ENCODE measurements at places on chromosomes 5 and 9.

DNA sequence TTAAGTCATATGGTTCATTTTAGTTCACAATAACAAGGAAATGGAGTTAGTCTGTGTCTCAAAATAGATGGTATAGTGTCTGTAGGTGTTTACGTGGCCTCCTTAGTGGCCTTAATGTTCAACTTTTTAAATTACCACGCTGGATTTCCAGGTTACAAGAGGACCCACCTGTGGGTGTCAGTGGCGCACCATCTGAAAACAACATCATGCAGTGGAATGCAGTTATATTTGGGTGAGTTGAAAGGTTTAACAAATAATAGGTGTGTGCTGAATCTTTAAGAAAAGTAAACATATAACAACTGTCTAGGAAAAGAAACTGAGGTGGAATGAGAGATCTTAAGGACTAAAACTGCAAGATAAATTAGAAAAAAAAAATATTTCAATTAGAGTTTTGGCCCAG, 2.9 kb downstream of the UBE2B start:
- no peak for DNase-seq

GRCh38 chr5:139061274-139061673, 136.9 kb downstream of the SIL1 start:
- DNase-seq: no peak

- no peak for DNase-seq
These were observed 802 bp downstream of the SPIN1 start for GRCh38 chr9:88388886-88389605.

- no peak for DNase-seq
These were observed 18.4 kb upstream of the TTC1 start for GRCh38 chr5:159990506-159990905.

DNA sequence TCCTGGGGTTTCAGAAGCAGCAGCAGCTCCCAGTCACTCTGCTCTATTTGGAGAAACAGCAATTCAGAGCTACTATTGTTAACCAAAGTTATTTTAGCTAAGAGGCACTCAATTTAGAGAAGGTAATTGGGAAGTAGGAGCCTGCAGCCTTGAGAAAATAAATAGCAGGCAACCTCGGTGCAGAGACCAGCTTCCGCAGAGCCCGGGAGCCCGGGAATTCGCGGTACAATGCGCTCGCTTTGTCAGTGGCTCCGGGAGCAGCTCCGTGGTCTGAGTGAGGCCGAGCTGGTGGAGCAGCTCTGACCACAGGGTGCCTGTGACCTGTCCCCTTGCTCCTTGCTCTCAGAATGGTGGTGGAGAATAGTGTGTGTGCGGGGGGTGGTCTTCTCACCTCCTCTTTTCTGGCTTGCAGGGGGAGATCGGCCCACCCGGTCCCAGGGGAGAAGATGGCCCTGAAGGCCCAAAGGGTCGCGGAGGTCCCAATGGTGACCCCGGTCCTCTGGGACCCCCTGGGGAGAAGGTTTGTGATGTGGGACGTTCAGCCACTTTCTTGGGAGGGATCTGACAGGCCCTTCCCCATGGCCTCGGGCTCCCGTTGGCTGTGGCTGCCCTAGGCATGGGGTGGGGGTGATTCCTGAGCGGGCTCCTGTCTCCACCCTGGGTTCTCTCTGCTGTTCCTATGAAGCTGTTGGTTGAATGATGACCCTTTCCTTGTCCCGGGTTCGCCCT, 95.9 kb upstream of the FCN2 start:
- DNase-seq: no peak

DNA sequence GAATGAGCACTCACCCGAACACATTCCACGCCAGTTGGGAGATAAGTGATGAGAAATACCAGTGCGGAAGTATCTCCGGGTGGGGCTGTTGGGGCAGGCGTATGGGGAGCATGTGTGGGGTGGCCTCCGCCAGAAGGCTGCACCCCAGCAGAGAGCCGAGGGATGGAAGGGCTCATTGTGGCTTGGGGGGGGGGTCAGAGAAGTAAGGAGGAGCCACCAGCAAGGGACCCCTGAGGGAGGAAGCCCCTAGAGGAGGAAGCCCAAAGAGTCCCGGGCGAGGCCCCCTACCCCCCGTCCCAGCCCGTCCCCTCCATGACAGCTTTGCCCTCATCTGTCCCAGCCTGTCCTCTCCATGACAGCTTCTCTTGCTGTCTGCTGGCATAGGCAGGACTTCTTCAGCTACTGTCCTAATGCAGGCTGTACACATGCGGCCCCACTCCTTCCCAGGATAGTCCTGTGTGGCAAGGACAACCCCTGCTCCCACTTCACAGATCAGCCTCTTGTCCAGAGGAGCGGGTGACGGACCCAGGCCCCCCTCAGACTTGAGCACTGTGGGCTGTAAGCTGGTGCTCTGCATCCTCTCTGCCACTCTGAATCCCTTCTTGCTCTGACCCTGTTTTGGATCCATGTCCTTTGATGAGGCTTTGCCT, 239.6 kb downstream of the CACNA1B start:
- no peak for DNase-seq

- DNase-seq: no peak
These were observed 11.3 kb upstream of the ADRB2 start for GRCh38 chr5:148815086-148815485.

DNA sequence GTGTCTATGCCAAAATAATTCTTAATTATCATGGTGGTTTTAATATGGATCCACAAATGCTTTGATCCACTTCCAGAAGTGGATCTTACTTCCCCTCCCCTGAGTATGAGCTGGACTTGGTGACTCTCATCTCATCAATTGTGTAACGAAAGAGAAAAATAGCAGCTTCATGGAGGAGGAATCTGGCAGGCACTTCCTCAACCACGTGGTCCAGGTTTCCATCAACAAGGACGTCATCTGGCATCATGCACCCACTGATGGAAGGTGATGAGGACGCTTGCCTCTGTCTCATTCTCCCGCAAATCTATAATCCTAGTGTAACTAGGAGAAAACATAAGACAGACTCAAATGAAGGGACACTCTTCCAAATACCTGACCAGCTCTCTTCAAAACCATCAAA, 54.6 kb upstream of the S1PR3 start:
- no peak for DNase-seq

DNA sequence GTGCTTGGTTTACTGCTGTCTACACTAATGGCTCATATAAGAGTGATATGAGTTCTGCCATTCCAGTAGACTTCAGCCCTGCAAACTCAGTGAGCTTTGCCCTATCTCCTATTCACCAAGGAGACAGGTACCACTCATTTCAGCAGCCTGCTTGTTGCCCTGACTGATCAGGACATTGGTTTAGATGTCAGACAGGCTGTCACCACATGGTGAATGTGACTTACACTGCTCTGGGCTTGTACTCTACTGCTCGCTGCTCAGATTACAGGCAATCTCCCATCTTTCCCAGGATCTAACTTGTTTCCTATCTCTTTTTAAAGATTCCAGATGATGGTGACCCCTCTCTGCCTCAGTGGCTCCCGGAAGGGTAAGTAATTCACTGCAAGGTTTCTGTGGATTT, 123.3 kb upstream of the RUSC2 start:
- no peak for DNase-seq

DNA sequence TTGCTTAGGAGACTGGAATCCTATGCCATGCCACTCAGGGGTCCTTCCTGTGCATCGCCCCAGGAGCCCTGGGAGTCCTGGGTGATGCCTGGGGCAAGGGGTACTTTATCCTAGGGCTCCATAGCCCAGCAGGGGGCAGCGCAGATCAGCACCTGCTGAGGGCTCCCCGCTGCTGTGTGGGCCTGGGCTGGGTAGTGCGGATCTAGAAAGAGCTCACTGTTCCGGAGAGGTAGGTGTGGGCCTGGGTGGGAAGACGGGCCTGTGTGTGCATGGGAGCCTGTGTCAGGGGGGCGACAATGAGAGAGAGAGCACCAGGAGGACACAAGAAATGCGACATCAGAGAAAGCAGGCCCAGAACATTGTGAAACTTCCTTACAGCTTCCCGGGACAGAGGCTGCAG, 11.4 kb upstream of the DAB2IP start:
- DNase-seq: no peak

DNA sequence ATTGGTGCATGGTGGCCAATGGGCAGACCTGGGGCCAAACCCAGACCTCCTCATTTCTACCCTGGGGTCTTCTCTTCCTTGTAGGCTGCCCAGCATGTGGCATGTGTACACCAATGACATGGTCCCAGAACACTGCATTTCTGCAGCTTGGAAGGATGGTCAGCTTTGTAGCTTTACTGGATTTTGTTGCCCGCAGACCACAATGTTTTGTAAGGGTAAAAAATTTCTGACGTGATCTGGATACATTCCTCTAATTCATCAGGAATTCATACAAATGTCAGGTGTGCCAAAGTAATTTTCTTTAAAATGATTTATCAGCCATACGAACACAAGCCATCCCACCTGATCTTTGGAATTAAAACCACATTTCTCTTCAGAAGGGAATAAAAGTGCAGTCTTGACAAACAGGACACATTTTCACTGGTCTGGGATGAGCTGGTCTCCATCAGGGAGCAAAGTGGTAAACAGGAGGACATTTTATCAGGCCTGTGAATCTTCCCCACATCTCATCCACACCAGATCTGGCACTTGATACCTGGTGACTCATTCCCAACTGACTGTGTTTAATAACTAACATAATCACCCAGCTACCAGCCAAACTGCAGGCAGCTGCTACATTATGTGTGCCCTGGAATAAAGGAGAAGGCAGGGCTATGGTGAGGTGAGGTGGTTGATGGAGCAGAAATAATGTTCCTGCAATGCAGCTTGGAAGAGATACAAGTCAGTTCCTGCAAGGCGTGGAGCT, 103.9 kb downstream of the SPOCK1 start:
- DNase-seq: peak; percentile 64

- DNase-seq: no peak
These were observed 35.1 kb upstream of the ADRB2 start for GRCh38 chr5:148791334-148791667.

GRCh38 chr5:74556006-74556405, 84.5 kb downstream of the ENC1 start:
- DNase-seq: no peak

DNA sequence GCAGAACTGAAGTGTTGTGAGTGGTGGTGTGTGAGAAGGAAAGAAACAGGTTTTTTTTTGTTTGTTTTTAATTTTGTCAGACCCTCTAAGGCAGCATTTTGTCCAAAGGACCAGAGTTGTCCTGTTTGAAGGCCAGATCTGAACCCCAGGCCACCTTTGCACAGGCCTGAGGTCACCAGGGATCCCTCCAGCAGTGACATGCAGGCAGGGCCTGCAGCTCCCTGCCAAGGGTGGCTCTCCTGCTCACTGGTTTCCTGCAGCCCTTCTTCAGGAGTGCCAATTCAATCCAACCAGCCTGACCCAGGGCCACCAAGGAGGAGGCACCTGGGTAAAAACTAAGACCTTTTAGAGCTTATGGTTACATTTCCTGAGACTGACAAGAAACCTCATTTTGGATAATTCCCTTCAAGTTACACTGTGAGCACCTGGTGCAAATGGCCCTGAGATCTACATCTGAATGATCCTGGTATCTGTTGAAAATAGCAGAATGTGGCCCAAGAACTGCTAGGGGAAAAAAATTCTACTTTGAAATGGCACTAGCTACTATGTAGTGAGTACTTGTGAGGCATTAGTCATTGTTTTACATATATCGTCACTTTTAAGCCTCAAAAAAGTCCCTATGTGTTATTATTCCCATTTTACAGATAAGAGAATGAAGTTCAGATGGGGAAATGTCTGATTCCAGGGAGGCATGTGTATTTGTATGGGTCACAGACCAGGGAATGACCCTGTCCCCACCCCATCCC, 33.5 kb upstream of the SMU1 start:
- peak; percentile 42 for DNase-seq

- no peak for DNase-seq
These were observed 9.4 kb downstream of the SLC38A9 start for GRCh38 chr5:55702598-55703345.

DNA sequence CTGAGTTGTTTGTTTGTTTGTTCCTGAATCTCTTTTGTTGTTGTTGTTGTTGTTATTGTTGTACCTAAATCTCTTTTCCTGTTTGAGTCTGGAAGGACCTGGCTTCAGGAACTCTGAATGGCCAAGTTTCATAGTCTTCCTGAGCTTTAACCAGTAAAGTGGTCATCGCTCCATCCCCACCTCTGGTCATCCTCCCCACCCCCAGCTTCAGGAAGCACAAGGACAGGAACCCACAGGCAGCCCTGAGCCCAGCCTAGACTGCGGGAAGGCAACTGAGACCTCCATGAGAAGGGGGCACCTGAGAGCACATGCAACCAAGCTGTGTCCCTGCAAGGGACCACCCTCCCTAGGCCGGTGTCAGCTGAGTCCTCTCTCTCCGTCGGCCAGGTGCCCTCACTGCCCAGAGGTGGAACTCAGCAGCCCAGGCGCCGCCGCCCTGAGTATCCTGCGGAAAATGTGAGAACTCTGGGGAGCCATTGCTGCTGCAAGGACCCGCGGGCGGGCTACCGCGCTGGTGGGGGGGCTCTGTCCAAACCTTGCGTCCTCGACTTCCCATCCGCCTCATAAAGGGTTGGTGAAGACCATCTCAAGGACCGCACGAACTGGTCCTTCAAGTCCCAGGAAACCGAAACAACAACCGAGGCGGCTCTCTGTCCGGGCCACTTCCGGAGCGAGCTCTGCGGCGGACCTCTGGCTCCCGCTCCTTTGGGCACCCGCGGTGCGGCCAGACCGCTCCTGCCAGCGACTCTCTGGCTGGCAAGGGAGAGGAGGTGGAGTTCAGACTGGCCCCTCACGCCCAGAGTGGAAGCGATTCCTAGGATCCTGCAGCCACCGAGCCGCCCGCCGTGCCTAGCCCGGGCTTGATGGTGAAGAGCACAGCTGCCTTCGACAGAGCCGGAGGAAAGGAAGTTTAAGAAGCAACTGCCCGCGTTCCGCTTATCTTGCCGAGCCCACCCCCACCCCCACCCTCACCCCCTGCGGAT, 4.2 kb downstream of the BARX1 start:
- no peak for DNase-seq

DNA sequence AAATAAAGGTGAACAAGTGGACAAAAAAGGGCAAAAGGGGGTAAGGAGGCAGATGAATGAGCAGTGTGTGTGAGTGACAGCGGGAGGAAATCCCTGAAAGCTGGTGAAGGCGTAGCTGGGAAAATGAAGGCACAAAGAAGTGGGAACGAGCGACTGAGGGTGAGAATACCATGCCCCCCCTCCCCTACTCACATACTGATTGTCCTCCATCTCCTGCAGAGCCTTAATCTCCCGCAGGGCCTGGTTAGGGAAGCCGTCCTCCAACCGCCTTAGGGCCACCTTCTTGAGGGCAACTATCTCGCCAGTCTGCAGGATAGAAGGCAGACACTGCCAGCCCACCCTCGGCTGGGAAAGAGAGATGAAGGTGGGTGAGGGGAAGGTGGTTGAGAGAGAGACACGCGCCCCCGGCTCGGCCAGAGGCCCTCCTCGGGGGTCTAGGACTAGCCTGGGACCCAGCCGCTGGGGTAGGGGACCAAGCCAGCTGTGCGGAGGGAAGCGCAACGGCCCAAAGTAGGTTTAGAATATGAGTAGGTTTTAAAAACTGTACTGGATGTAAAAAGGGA, 522 bp downstream of the CDK20 start:
- no peak for DNase-seq

- DNase-seq: no peak
These were observed 46.0 kb downstream of the PARP8 start for GRCh38 chr5:50712479-50712878.

DNA sequence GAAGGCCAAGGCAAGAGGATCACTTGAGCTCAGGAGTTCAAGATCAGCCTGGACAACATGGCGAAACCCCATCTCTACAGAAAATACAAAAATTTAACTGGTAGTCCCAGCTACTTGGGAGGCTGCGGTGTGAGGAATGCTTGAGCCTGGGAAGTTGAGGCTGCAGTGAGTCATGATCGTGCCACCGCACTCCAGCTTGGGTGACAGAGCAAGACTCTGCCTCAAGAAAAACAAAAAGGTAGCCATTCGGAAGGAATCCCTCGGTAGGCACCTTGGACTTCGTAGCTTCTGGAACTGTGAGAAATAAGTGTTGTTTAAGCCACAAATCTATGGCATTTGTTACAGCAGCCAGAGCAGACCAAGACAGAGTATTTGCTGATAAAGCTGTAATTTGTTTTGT, 174.2 kb downstream of the DCP2 start:
- no peak for DNase-seq
